Posterior cingulate gyrus (tissue), 11 donors: ENCODE measurements at places on chromosomes 1 and 21.

DNA sequence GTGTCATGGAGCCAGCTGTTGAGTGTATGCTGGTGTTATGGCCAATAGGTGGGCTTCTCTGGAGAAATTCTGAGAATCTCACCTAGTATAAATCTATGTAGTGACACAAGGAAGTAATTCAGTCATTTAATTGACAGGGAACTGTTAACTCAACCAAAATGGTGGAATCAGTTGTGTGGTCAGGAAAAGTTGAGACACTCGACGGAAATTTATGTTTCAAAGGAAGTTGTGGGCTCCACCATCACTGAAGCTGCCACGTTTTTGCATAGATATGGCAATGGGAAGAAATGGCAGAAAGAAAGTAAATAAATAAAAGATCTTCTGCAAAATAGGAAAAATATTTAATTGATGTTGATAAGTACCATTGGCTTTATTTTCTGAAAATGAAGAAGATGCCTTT lies 84.5 kb downstream of the ATP6V1G3 start:
- DNase-seq: no peak

DNA sequence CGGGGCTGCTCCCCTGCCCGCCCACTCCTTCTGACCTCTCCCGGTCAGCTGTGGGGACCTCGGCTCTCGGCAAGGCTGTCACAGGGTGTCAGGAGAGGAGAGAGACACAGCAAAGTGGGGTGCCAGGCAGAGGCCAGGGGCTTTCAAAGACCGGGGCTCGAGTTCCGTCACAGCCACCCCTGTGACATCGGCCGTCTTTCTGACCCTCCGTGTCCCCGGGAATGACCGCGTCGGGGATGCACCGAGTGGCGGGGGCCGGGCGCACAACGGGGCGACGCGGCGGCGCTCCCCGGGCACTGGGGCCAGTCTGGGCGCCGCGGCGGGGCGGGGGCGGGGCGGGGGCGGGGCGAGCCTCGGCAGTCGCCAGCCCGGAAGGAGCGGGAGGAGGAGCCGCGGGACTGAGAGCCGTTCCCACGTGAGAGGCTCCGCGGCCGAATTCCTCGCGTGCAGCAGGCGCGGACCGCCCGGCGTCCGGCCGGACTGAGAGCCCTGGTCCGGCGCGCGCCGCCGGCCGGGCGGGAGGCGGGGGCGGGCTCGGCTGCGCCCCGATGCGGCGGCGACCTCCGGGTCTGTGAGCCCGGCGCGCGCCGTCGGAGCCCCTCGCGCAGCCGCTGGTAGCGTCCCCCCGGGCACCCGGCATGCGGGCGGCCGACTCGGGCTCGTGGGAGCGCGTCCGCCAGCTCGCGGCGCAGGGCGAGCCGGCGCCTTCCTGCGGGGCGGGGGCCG lies 229.7 kb upstream of the TMEM51 start:
- DNase-seq: peak; percentile 49

DNA sequence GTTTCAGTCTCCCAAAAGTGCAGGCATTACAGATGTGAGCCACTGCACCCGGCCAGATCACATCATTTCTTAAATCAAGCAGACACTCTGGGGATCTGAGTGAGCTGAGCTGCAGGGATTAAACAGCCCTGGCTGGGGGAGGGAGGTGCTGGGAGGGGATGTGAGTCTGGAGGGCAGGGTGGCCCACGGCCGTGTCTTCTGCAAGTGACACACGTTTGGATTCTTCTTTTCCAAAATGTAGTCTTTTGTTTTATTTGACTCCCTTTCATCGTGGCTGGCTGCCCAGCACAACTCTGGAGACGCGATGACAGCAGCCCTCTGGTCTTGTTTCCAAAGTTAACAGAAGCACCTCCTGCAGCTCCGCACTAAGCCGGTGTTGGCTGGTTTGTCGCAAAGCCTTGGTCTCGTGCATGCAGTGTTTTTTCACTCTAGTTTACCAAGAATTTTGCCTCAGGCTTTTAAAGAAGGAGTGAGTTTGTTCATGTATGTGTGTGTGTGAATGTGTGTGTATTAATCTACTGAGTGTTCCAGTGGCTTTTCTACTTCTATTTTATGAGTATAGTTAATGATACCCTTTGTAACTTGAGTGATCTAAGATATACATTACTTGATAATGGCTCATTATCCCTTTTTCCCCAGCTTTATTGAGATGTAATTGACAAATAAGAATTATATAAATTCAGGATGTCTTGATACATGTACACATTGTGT lies 2.8 kb upstream of the KRTAP10-5 start:
- DNase-seq: no peak

- DNase-seq: no peak
Measured at GRCh38 chr1:42765269-42765668, 1.6 kb downstream of the P3H1 start.
